ENCODE measurements at places on chromosomes 3 and 15. TPM values are rescaled to one million over a fixed set of nuclear protein-coding genes. Genes with fewer than 3 reads are reported as not detected.

DNA sequence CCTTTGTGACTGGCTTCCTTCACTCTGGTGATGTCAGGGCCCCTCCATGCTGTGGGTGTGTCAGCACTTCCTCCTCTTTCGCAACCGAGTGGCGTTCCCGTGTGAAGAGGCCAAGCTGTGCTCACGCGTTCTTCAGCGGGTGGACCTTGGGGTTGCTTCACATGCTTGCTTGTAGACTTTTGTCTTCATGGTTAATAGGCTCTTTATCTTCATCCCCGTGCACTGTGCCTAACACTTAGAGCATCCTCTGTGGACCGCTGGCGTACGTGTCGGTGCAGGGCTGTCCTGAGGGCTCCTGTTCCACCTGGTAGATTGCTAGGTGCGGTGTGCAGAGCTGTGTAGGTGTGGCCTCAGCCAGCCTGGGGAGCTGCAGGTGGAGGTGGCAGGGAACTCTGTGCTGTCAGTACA is 182.3 kb downstream of the OR4M2 start:
- no peak for DNase-seq

- no peak for DNase-seq
Measured at GRCh38 chr3:80000022-80000421, 232.2 kb upstream of the ROBO1 start.

GRCh38 chr3:52286777-52287110 is 884 bp upstream of the GLYCTK start:
- no peak for DNase-seq

DNA sequence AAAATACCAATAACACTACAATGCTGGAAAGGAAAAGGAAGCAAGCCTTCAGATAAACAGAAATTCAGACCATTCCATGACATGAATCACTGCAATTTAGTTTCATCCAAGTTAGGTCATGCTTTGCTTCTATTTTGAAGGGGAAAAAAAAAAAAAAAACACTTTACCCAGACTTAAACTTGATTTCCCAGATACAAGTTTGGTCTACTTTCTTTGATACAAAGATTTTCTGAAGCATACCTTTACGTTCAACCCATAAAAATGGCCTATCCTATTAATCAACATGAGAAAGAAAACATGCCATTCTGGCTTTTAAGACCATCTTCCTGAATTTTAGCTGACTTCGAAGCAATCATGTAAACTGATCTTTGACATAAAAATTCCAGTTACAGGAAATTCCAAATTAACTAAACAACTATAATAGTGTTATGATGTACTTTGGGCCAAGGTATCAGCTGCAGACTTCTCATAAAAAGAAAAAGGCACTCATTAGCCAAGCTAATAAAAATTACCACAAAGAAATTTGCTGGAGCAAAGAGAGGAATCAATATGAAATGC is 12.6 kb downstream of the OSBPL10 start:
- peak; percentile 67 for DNase-seq

Gene ATP13A5
- not detected for total RNA-seq
